8988T (cell line): ENCODE measurements at places on chromosomes 5 and 9.

GRCh38 chr9:106423575-106423974 is 439.4 kb upstream of the ZNF462 start:
- no peak for DNase-seq

DNA sequence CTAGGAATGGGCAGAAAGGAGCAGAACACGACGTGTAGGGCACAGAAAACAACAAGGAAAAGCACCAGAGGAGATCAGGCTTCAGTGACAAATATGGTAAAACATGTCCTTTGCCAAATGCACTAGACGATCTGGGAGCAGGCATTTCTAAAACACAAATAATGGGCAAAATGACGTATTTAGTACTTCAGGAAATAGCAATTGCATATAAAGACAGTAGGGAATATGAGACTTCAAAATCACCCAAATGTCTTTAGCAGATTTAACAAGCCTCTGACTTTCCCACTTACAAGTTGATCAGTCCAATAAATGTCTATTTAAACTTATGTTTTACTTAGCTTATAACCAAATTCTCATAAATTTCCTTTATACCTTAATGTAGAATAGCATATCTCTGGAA is 969.6 kb upstream of the C9orf72 start:
- DNase-seq, result no peak

GRCh38 chr5:109550077-109550476 is 139.7 kb upstream of the MAN2A1 start:
- no peak for DNase-seq

- DNase-seq, result no peak
These were observed 1855.5 kb downstream of the MAT2B start for GRCh38 chr5:165360784-165361542.

DNA sequence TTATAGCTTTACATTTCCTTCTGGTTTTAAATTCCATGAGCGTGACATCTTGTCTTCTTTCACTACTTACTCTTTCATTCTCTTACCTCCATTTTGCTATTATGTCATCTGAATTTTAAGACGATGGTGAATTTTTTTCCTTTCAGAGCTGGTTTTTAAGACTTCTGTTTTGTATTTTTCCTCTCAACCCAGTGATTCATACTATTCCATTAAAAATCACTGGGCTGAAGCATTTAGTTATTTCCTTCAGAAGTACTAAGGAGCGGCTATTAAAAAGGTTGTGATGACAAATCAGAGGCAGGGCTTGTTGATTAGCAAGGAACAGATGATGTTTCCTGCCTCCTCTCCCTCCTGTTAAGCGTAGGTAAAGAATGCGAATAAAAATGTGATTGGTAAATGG is 16.5 kb downstream of the AGXT2 start:
- DNase-seq, result no peak

- DNase-seq, result no peak
These were observed 80.3 kb downstream of the ADAMTSL1 start for GRCh38 chr9:18554244-18554643.

DNA sequence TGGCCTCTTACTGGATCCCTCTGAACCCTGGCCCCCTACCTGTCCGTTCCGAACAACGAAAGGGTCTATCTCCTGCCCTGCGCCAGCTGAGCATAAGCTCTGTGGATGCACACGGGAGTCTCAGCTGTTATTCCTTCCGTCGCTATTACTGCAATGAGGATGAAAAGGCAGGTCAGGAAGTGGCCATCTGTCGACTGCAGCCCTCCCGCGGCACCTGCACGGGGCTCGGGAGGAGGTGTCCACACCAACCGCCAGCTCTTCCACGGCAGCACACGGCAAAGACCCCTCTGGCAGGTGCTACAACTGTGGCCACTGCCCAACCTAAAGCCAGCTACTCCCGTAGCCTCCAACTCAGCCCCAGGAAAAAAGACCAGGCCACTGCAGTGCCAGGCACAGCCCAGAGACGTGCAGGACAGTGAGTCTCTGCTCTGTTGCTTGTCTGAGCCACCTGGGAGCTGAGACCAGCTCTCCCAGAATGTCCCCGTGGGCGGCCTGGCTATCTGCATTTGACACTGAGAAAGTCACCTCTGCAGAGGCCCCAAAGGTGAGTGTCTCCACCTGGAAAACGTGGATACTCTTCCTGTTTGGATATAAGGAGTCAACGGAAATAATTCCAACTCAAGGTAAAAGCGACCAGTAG is 19.1 kb downstream of the CAMSAP1 start:
- no peak for DNase-seq

GRCh38 chr5:141611289-141611688 is 7.5 kb downstream of the DIAPH1 start:
- no peak for DNase-seq

DNA sequence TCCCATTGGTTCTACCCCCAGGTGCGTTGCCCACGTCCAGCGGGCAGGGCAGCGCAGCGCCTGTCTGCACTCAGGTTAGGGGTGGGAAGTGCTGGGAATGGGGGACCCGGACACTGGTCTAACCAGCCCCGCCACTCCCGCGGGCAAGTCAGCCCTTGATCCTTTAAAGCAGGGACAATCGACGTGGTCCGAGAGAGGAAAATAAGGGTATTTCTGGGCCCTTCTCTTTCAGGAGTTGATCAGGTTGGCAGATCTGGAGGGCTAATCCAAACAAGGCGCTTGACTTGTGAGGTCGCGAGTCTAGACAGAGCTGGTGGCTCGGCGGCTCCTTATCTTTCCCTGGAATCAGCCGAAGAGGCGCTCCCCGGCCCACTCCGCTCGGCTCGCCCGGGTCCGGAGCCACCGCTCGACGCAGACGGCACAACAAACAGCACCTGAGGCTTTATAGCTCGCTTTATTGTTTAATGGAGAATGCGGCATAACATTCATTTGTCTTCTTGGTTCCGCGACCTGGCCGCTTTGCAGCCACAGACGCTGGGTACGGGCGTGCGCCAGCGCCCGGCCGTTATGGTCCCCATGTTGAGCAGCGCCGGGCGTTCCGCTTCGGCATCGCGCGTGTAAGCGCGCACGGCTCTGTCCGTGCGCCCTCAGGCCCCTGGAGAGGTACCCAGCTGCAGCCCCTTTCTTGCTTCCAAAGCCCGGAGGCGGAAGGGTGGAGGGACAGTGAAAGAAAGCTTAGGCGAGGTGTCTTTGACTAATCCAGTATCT is 15.8 kb downstream of the ISL1 start:
- DNase-seq, result no peak

DNA sequence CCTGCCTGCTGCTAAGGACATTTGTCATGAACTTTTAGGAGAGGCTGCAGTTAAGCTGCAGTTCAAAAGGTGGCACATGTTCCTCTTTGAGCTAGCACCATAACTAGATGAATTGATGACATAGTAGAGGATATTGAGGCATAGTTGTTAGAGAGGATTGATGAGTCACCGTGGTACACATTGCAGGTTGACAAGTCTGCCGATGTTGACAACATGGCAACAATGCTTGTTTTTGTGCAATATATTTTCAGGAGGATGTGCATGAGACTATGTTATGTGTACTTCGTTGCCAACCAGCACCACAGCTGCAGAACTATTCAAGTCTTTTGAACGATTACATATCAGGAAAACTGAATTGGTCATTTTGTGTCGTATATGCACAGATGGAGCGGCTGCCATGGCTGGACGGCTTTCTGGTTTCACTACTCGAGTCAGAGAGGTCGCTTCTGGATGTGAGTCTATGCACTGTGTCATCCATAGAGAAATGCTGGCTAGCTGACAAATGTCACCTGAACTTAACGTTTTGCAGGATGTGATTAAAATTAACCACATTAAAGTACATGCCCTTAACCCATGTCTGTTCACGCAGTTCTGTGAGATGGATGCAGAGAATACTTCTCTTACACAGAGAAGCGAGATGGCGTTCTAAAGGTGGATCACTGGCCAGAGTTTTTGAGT is 24.2 kb downstream of the ANP32B start:
- DNase-seq, result no peak

- DNase-seq, result no peak
These were observed 32.8 kb upstream of the SEMA4D start for GRCh38 chr9:89530726-89531125.

DNA sequence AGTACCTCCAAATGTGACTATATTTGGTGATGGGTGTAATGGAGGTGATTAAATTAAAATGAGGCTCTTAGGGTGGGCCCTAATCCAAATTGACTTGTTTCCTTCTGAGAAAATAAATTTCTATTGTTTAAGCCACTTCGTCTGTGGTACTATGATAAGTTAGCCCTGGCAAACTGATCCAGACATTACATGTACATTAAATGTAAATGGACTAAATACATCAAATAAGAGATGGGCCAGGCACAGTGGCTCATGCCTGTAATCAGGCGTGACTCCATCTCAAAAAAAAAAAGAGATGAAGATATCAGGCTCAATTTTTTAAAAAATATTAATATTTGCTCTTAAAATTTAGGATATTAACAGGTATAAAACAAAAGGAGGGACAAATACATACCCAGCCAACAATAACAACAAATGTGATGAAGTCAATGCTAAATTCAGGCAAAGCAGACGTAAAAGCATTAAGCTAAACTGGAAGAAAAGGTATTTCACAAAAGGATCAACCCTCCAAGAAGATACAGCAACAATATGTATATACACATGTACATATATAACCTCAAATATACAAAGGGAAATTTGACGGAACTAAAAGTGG is 5.5 kb upstream of the OR2V1 start:
- no peak for DNase-seq

GRCh38 chr9:68678430-68678829 is 26.6 kb upstream of the PIP5K1B start:
- no peak for DNase-seq

DNA sequence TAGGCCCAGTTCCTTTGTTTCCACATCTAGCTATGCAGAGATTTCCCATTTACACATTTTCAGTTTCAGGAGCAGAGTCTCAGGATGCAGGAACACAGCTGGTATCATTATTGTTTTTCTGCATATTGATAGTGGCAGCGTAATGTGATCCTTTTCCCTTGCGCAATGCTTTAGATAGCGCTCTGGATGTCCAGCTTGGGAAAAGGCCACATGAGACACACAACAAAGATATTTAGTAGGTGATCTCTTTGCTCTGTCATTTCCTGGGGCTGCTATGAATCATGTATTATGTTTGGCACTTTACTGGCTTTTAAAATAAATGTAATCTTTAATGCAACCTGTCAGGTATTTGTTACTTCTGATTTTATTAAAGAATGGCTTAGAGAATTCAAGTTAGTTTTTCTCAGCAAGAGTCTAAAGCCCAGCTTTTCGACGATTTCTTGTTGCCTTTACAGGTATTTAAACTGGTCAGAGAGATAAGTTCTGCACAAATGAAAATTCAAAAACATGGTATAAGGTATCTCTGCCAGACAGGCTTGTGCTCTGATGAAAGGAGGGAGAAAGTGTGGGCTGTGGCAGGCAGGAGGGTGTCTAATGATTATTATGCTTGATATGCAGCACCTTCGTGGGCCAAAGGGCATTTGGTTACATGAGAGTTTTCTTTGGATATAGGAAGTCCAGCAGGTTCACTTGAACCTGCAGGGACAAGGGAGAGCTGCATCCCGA is 42.2 kb downstream of the PTTG1 start:
- DNase-seq, result no peak

- DNase-seq, result no peak
These were observed 26.5 kb downstream of the CEP72 start for GRCh38 chr5:638501-639252.

DNA sequence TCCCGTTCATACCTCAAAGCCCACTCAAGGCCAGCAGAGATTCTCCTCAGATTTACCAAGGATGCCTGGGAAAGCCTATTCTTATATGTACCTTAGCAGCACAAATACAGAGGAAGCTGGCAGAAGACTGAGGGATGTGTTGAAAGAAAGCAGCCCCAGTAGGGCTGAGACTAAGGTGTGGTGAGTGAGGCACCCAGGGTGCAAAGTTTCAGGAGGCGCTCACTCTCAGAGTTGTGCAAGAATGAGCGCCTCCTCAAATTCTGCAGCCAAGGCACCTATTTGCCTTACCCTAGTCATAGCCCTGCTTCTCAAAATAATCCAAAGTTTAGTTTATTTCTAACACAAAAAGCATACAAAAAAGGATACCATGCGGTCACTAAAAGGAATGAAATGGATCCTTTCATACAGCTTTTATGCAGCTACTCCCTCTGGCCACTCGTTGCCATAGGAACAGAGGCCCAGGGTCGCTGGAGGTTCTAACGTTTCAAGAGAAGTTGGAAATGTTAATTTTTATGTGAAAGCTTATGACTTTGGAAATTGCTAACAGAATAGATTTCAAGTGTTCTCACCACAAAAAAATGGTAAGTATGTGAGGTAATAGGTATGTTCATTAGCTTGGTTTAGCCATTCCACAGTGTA is 79.7 kb upstream of the SMIM23 start:
- DNase-seq, result no peak

GRCh38 chr5:98206566-98206965 is 566.9 kb upstream of the RGMB start:
- DNase-seq, result no peak

DNA sequence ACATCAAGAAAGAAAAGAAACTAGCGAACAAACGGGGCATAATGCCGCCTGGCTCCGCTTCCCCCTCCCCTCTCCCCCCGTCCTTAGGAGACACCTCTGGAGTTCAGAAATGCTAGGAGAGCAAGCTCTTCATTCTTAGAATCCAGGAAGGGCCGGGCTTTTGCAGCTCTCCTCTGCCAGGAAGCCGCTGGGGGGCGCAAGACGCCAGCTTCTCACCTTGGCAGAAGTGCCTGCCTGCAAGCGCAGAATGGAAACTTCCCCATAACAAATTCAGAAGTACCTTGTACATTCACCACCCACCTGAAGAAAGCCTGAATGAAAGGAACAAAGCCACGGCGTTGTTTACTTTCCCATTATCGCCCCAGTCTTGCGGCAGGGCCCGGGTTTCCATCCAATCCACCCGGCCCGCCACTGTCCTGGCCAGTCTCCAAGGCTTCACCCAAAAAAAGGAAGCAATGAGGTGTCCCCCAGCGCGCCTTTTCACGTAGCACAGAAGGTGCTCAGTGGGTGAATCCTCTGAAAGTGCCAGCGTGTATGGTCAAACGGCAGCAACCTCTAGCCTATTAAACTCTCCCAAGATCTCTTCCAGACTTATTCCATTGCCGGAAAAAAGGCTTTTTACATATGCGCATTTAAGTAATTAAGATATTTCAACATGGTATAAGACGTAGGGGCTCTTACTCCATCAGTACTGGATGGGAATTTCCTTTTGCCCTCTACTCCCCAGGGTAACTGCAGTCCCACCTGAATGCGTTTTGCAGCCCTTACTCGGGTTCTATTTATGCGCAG is 1.6 kb upstream of the GADD45G start:
- peak; percentile 69 for DNase-seq

GRCh38 chr5:126449751-126450271 is 26.6 kb downstream of the GRAMD2B start:
- DNase-seq, result no peak

- no peak for DNase-seq
These were observed 39.5 kb downstream of the ADAMTS12 start for GRCh38 chr5:33852319-33852718.

DNA sequence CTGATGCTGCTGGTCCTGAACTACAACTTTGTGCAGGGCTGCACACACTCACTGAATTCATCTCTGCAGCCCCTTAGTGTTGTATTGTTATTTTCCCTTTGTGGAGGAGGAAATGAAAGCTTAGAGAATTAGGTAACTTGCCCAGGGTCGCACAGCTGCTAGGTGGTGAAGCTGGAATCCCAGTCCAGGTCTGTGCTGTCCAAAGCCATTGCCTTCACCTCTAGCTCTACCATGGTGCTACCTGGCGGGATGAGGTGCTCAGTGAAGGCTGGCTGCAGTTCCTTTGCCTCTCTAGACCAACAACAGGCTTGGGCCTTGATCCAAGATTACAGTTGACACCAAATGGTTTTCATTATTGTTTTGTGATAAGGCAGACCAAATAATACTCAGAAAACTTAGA is 177.8 kb upstream of the PITX1 start:
- no peak for DNase-seq
